ENCODE measurements at places on chromosomes 1 and 21. TPM values are rescaled to one million over a fixed set of nuclear protein-coding genes. Genes with fewer than 3 reads are reported as not detected.
A peak's percentile ranks its signal among the peaks of the same experiment; 100 is the strongest.

The PCSK9 gene
- total RNA-seq, result not detected

DNA sequence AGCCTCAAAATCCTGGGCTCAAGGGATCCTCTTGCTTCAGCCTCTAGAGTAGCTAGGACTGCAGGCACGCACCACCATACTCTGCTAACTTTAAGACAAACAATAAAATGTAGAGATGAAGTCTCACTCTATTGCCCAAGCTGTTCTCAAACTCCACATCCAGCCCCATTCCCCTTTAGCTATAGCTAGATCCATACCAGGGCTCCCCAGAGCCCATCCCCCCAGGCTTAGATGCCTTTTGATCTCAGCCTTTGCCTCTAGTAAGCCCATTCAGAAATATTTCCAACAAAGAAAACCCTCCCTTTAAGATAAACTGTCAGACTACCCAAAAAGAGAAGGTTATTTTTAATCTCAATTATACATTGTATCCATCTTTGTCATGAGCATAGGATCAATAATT lies 325.4 kb downstream of the CHRM3 start:
- no peak for DNase-seq

GRCh38 chr1:19021845-19022244 lies 65.4 kb upstream of the IFFO2 start:
- no peak for DNase-seq

The PLA2G2D gene
- total RNA-seq, result not detected

The KRTAP19-6 gene
- total RNA-seq, result not detected

The IGSF3 gene
- 23.2 TPM for total RNA-seq

DNA sequence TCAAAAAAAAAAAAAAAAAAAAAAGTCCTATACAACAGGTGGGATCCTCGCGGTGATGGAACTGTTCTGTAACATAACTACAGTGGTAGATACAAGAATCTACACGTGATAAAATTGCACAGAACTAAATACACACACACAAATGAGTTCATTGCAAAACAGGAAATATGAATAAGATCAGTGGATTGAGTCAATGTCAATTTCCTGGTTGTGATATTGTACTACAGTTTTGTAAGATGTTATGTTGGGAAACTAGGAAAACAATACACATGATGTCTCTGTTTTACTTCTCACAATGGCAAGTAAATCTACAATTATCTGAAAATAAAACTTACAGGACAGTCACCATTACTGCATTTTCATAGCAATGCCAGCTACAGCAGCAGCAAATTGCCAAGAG lies 59.8 kb downstream of the ITGB3BP start:
- no peak for DNase-seq

- peak; percentile 20 for DNase-seq
These were observed 2.8 kb downstream of the MYCL start for GRCh38 chr1:39898648-39899603.
